Stimulated activated CD8-positive, alpha-beta memory T cell treated with anti-CD3 and anti-CD28 coated beads, Interleukin-4, amount 100 ng/mL, for 1 hour (primary cell): ENCODE measurements at places on chromosomes 3 and 15.

- no peak for DNase-seq
Measured at GRCh38 chr3:98180319-98180890, 13.9 kb downstream of the OR5H15 start.

- no peak for DNase-seq
Measured at GRCh38 chr3:54527953-54528352, 399.9 kb downstream of the LRTM1 start.

- DNase-seq = no peak
Measured at GRCh38 chr15:51864408-51865056, 35.1 kb downstream of the TMOD3 start.

DNA sequence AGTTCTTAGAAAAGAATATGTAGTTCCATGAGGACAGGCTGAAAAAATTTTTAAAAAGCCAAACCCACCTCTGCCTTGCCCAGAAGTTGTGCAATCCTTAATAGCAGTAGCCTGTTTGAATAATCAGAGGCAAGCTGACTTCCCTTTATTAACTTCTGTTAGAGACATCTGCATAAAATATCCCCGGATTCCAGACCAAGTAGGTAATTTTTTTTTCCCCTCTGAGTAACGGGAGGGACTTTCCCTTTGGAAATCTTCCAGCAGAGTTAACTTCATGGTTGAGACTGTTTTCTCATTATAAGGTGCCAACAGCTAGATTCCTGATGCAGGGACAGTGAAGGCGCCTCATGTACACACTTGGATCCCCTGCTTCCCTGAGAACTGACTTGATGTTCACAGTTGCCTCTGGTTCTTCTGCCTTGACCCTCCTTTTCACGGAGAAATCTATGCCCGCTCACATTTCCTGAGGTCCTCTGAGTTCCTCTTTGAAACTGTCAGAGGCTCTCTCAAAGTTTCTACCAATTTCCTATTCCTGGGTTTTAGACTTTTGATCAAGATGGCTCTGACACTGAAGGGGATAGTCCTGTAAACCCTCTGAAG lies 227.6 kb upstream of the BHLHE40 start:
- no peak for DNase-seq

DNA sequence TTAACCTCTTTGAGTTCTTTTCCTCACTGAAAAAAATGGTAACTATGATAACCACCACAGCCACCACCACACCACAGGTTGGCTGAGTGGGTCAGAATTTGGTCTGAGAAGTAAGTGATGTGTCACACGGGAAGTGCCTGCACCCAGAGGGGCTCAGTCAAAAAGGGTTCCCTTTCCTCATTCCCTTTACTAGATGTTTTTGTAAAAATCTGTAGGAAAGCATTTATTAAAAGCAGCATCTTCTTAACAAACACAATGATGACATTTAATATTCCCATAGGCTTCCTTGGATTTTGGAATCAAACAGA lies 23.2 kb downstream of the CFAP92 start:
- no peak for DNase-seq

GRCh38 chr3:15310491-15311370 lies 21.7 kb downstream of the SH3BP5 start:
- DNase-seq = no peak

- no peak for DNase-seq
Measured at GRCh38 chr15:98669638-98670037, 21.3 kb downstream of the IGF1R start.

DNA sequence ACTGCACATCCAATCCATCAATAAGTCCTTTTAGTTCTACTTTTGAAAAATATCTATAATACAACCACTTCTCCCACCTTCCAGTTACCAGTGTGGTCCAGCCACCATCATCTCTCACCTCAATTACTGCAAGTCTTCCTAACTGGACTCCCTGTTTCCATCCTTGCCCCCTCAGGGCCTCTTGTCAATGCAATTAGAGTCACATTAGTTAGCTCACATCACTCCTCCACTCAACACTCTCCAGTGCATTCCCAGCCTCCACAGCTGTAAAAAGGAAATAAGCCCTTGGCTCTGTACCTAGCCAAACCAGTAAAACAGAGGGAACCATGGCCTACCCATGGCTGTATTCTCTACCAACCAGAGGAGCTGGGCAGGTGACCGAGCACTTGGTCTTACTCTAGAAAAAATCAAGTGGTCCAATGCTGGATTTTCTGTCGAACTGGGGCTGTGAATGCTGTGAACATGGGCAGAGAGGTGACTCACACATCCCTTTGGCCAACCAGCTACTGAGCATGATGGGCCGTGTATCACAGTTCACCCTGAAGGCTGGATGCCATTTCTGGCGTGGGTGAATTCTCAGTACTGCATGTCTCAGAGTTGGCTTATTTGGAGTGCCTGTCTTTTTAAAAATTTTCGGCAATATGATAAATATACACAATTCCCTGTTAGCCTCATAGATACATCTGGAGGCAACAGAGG lies 62.5 kb upstream of the C15orf61 start:
- DNase-seq = no peak

DNA sequence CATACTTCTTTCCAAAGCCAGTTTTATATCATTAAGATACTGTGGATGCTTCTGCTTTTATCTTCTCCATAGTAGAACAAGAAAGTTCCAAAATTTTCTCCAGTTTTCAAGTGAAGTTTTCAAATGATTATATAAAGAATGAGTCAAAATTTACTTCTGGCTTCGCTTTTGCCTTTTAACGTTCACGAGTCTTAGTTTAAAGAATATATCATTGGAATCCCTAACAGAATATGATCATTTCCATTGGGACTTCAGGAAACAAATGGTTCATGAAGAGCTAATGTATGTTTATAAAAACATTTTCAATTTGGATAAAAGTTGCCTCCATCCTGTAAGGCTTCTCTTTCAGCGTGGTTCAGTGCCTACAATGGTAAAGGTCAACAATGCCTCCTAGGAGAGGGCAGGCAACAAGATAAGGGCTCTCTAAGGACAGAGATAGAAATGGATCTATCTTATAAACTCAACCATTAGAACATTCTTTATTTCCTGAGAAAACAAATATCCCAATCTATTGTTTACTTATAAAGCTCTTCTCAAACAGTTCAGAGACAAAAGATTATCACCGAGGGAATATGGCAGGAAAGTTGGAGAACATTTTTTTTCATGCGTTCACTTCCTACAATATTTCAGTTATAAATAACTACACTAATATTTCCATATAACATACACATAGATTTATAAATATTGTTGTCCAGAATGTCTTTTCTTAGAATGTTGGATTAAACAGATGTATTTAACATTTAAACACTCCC lies 60.5 kb downstream of the FBN1 start:
- DNase-seq = no peak

- no peak for DNase-seq
Measured at GRCh38 chr15:88802250-88802990, 816 bp upstream of the ACAN start.

DNA sequence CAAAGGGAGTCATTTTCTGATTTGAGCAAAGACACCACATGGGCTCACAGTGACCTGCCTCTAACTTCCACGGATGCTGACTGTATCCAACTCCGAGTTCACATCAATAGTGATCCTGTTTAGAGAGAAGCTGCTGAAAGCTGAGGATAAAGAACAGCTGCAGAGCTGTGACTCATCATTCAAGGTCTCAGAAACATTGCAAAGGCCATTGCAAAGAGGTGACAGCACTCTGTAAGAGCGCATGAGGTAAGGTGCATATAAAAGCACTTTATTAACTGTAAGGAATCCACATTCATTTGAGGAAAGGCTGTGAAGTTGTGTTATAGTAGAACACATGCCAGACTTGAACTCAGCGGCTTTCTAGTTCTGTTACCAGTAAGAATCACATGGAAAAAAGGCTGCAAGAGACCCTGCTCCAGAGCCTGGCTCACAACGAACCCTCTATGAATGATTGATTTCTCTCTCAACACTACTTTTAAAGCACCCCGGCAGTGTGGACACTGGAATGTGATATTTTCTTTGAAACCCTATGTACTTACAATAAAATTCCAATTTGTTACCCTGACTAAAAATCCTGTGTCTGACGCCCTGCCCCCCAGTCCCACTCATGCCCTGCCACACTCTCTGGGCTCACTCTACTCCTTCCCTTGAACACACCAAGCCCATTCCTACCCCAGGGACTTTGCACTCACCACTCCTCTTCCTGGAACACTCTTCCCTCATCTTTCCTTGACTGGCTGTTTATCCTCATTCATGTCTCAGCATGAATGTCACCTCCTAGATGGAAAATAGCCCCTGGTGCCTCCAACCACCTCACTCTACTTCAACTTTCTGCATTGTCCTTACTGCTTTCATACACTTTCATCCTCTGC lies 111.2 kb downstream of the LSM3 start:
- DNase-seq = no peak

GRCh38 chr3:13808550-13808949 lies 71.3 kb downstream of the WNT7A start:
- DNase-seq = no peak

- DNase-seq = no peak
Measured at GRCh38 chr3:143045639-143046038, 44.3 kb downstream of the U2SURP start.

DNA sequence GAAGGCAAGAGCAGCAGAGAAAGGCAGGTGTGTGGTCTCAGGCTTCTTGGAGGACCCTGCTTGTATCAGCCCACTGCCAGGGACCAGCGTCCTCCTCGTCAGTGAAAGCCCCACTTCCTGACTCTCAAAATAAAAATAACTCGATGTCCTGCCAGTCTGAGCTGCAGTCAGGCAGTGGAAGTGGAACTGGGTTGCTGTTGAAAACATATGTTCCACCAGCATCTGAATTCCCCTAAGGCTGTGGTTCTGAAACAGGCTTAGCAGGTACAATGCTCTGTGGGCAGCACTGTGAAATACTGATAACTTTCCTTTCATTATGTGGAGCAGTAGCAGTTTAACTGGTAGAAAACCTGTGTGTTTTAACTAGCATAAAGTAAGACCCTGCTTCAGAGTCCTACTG lies 121.6 kb upstream of the EIF1B start:
- no peak for DNase-seq

GRCh38 chr3:74599564-74599963 lies 14.9 kb downstream of the CNTN3 start:
- no peak for DNase-seq

GRCh38 chr3:120094776-120095225 lies 554 bp upstream of the GSK3B start:
- DNase-seq = no peak

- DNase-seq = no peak
Measured at GRCh38 chr15:58240191-58240932, 102.2 kb downstream of the AQP9 start.

- DNase-seq = no peak
Measured at GRCh38 chr3:35078780-35079179, 560.5 kb upstream of the ARPP21 start.

DNA sequence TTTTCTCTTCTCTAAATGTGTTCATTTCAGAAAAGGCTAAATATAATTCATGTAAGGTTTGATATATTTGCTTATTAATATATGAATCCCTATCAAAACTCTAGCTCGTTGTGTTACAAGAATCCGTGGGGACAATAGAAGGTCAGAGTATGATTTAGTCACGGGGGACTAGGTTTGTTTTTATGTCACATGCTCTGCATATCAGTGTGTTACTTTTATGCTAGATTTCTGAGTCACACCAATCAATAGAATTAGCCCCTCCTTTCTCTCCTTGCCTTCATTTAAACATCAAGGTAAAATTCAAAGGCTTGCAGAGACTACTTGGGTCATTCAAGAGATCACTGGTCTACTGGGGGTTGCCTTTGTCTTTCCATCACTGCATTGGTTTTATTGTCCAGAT lies 636.1 kb downstream of the NR2F2 start:
- no peak for DNase-seq

- DNase-seq = no peak
Measured at GRCh38 chr3:134603480-134603879, 47.3 kb downstream of the KY start.

DNA sequence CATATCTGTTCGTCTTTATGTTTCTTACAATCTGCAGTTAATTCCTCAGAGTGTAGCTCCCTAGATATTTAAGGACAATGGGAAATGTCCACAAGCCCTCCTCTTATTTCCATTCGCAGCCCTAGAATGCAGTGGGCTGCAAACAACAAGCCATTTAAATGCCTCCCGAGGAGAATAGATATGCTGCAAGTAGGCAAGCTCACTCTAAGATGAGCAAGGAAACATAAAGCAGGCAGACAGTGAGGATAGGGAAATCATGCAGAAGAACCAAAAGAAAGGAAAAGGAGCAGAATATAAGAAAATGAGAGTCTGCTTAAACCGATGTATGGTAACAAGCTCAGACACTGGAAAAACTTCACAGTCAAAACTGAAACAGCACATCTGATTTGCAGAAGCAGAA lies 561.9 kb downstream of the GBE1 start:
- DNase-seq = no peak

DNA sequence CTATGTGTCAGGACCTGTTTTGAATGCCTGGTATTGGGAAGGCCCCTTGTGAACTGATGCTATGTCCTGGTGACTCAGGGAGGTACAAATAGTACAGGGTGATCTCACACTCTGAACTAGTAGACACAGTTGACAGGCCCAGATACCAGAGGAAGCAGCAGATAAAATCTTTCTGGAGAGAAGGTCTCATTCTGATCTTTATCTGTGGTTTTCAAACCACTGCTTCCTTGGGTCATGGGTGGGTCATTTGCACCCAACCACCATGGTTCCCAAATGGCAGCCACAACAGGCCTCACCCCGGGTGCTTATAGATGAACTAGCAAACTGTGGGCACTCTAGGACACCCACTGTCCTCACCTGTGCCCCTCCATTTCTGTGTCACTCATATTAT lies 43.4 kb downstream of the PXYLP1 start:
- DNase-seq = no peak

DNA sequence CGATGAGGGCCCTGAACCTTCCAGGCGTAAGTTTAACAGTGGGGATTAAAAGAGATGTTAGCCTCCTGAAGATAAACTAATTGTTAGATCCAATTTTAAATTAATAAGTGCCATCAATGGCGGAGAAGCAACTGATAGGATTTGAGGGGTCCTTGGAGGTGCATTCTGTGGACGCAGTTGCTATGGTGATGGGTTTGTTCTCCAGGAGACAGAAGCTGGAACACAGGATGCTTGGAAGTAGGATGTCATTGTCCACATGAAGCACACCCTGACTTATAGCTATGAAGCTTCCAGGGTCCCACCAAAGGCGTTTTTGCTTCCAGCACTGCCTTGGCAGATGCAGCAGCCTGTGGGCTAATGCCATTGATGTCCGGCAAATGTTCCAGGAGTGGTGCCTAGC lies 331.0 kb upstream of the IL12A start:
- DNase-seq = no peak

GRCh38 chr15:28093752-28094535 lies 5.2 kb downstream of the OCA2 start:
- DNase-seq = no peak

DNA sequence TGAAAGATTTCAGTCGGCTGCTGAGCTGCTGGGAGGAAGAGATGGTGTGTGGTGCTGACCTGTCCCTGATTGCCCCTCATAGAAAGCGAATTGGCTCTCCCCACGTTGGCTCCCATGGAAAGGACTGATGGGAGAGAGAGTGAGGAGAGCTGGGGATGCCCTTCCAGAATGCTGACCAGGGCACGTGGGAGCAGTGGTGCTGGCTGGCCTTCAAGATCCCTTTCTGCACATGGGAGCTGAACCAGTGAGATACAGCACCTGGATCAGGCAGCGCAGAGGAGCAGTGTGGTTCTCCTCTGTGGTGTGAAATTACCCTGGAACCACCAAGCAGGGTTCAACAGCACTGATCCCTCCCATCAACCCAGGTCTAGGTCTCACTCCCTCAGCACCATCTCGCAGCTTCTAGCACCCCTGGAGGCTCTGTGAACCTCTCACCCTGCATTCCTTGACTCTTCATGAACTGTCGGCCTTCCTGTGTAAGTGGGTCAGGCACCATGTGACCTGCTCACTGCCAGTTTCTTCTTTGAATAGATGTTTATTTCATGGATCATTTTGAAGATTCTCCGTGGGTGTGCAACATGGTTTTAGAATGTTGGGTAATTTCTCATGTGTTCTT lies 55.7 kb downstream of the CACNA1D start:
- DNase-seq = no peak

- DNase-seq = no peak
Measured at GRCh38 chr3:120855665-120856437, 52.2 kb upstream of the STXBP5L start.
